ENCODE measurements at places on chromosomes 6 and 20.

- DNase-seq, result no peak
Observed at GRCh38 chr6:22558288-22558882, 11.0 kb upstream of the HDGFL1 start.

DNA sequence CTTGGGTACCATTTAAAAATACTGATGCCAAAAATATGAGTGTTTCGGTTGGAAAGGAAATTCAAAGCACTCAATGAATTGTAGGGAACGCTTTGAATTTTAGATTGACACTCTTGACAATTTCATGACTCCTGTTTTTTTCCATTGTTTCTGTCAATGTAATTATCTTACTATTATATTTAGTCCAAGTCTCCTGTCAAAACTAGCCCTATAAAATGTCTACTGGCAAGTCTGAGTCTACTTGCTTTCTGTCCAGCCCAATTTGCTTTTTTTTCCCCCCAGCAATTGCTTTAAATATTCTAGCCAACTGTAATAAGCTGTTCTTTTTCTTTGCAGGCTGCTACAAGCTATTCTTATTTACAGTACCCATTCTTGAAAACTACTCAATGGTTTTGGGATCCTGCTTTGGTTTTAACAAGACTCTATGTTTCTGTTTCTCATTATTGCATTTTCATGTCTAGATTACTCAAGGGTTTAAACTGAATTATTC, 1103.9 kb upstream of the GJE1 start:
- DNase-seq, result no peak

GRCh38 chr6:160085226-160085625, 36.4 kb upstream of the SLC22A1 start:
- no peak for DNase-seq

- no peak for DNase-seq
Observed at GRCh38 chr6:142867355-142867801, 77.6 kb downstream of the HIVEP2 start.

DNA sequence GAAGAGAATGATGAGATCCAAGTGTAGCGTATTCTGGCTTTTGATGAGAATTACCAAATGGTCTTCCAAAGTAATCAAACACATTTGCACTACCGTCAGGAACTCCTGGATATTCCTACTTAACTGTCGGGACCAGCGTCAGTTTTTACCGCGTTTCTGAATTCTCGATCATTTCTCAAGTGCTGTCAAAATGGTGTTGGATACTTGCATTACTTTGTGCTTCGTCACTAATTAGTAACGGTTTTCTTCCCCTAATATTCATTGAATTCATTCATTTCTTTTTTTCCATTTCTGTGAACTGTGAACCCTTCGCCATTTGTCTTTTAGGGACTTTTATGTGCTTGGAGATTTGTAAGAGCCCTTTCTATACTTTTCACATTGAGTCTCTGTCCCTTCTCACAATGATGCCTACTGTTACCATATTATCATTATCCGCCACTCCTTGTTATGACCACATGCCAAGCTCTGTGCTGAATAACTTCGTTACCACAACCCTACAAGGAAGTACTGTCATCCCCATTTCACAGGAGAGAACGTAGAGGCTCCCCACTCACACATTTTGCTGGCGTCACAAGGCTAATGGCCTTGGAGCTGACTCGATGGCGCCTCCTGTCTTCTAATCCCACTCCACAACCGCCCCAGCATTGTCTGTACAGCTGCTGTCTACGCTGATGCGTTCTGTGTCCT, 74.2 kb upstream of the QKI start:
- DNase-seq, result no peak

- DNase-seq, result peak; percentile 52
Observed at GRCh38 chr6:106098383-106099234, 12.5 kb downstream of the PRDM1 start.

DNA sequence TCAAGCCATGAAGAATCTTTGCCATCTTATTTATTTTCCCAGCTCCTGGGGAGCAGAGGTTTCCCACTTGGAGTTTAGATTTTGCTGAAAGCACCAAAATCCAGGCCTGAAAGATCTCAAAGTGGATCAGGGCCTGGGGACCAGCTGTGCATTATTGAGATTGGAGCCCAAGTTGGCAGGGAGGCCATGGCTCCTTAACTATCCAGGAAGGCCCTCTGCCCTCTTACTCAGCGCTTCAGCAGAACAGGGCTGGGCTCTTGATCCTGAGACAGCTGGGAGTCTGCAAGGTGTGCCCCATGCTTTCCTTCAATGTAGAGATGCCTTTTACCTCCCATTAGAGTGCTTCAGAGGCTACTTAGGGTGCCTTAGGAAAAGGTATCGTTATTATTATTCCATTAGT, 24.6 kb downstream of the FOXO3 start:
- DNase-seq, result no peak

DNA sequence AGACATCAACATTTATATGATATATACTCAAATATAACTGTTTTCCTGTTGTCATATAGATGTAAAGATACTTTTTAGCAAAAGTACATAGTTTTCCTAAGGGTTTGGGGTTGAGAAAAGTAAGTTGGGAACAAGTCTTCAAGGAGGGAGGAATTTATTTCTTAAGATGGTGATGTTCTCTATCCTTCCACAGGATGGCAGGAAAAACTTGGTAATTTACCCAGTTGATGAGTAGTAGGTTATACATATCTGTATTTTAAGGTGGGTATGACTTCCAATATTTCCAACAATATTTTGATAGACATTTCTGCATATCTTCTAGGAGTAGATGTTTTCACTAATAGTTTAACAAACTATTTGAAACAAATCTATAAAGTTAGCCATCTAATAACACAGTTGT, 254.4 kb downstream of the RIMS1 start:
- DNase-seq, result no peak

DNA sequence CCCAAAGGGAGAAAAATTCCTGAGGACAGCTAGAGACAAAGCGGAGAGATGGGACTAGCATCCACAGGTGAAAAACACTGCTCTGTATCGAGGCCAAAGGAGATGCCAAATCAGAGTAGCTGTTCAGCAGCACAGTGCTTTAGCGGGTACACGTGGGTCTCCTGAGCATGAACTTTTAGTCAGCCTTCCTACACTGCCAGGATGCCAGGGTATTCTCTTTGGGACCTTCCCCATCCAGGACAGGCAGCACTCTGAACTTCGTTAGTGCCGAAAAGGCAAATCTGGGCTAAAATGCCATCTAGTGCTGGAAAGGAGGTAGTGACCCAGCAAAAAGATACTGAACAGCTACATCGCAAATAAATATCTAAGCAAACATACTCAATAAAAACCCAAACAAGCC, 64.9 kb downstream of the C6orf58 start:
- DNase-seq, result peak; percentile 72
